ENCODE measurements at places on chromosomes 13 and 19.
A peak's percentile ranks its signal among the peaks of the same experiment; 100 is the strongest.

GRCh38 chr19:32453736-32454135 is 48.2 kb downstream of the DPY19L3 start:
- DNase-seq: no peak

DNA sequence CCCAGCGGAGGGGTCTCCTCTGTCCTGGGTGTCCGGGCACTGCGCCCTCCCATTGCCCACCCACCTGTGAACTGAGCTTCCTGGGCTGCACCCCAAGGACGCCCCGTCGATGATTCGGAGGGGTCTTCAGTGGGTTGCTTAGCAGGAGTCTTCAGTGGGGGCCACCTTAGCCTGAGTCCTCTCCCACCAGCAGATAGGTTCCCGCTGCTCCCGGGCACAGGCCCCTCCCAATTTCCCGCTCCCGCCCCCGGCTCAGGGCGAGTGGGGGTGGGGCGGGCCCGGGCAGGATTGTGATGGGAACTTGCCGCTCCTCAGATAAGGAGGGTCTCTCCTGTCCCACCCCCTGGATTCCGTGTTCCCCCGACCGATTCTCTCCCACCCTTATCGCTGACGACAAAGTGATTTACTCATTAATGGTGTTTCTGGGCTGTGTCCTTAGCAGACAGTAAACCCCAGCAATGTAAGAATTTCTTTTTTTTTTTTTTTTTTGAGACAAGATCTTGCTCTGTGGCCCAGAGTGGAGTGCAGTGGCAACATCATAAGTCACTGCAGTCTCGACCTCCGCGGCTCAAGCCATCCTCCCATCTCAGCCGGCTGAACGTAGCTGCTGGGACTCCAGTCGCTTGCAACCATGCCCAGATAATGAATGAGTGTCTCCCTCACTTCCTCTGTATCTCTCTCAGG is 655 bp upstream of the S1PR5 start:
- no peak for DNase-seq

DNA sequence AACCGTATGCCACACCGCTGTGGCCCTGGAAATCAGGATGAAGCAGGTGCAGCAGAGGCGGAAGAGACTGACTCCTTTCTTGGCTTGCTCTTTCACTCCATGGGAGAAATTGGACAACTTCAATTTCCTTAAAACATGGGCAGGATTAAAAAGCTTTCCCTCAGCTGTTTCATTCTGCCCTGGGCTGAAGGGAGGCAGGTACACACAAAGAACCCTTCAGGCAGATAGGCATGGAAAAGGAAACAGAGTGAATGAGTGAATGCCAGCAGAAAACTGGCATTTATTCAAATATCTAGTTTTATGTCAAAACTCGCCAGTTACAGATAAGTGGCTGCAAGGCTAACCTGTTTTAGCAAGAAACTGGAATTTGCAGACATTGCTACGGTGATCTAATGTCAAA is 71.0 kb upstream of the SLC15A1 start:
- no peak for DNase-seq

GRCh38 chr19:34276614-34277013 is 22.3 kb downstream of the GARRE1 start:
- DNase-seq: no peak

- no peak for DNase-seq
Measured at GRCh38 chr13:98677398-98677797, 75.1 kb downstream of the SLC15A1 start.

DNA sequence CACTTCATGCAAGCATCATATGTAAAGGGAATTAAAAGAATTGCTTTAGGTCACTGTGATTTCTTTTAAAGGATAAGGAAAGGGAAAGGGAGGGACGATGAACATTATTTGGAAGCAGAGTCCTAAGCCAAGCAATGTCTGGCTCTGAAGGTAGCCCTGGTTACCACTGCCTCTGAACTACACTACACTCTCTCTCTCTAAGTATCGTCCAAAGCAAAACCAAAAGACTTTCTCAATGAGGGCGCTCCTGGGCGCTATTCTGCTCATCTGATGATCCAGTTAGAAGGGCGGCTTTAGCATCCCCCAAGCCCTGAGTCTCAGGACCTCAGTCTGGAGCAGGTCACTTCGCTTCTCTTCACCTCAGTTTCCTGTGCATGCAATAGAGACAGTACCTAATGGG is 26.2 kb downstream of the FOXO1 start:
- no peak for DNase-seq

DNA sequence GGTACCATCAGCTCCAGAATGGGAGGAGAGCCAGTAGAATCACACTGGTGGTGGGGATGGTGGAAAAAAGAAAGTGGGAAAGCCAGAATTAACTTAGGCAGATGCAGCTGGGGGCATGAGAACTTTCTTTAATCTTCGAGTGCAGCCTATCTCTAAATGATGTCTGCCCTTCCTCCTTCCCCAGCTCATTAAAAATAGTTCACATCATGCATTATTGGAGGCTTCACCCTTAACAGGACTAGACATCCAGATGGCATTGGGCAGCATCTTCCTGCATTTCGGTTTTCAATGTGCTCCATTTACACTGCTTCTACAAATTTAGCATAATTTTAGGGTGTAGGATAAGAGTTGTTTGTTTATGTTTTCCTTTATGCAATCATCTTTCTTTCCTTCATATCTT is 272.8 kb downstream of the COG6 start:
- DNase-seq: no peak

- peak; percentile 72 for DNase-seq
Measured at GRCh38 chr19:35549174-35549788, 3.9 kb downstream of the TMEM147 start.

DNA sequence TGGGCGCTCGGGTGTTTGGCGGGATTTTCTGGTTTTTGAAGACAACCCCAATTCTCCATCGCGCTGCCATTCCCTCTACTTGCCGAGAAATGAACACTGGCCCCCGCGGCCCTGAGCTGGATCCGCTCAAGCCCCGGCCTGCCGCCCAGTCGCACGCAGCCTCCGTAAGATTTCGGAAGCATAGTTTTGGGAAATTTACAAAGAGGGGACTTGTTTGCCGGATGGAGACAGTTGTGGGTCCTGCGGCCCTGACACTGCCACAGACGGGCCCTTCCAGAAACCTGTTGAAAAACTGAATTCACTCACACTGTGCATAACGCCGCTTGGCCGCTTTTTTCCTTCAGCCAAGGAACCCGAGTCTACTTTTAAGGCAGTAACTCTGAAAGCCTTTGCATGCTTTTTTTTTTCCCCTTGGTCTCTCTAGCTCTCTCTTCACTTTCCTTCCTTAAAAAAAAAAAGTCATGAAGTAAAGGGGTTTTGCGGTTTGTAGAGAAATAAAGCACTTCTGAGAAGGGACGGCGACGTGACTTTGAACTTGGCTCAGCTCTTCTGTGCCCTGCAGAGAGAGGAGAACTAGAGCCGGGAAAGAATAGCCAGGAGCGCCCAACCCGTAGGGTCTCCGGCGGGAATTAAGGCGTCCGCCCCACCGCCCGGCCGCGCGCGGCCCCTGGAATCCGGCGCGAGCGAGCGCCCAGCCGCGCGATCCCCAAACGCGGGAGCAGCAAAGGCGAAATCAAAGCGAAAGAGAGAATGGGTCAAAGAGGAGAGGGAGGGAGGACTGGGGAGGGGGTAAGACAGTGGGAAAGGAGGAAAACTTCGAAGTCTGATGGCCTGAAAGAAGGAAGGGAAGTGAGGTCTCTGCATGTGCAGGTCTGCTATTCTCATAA is 3.4 kb upstream of the ZIC2 start:
- DNase-seq: no peak

DNA sequence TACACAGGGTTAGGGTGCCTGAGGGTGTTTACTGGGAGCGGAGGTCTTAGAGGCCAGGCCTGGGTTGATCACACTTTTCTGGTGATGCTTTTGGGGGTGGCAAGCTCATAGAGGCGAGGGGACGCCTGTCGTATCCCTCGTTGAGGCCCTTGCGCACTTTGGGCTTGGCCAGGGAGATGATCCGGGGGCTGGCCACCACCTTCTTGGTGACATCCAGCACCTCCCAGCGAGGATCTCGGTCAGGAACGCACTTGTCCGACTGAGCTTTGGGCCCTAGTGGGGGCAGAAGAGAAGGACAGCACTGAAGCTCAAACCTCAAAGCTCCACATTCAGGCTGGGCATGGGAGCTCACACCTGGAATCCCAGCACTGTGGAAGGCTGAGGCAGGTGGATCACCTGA is 17.6 kb upstream of the MIER2 start:
- no peak for DNase-seq

GRCh38 chr13:112106478-112107141 is 39.7 kb downstream of the SOX1 start:
- no peak for DNase-seq

- no peak for DNase-seq
Measured at GRCh38 chr19:38337360-38337653, 1.7 kb downstream of the CATSPERG start.

GRCh38 chr13:25247360-25247759 is 39.9 kb downstream of the MTMR6 start:
- no peak for DNase-seq

GRCh38 chr19:20367811-20368294 is 197.7 kb downstream of the ZNF737 start:
- DNase-seq: no peak

DNA sequence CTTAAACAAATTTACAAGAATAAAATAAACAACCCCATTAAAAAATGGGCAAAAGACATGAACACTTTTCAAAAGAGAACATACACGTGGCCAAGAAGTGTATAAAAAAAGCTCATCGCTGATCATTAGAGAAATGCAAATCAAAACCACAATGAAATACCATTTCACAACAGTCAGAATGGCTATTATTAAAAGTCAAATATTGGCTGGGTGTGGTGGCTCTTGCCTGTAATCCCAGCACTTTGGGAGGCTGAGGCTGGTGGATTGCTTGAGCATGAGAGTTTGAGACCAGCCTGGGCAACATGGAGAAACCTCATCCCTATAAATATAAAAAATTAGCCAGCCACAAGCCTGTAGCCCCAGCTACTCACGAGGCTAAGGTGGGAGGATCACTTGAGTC is 89.9 kb downstream of the UBL3 start:
- no peak for DNase-seq

- no peak for DNase-seq
Measured at GRCh38 chr13:29676941-29677452, 81.5 kb upstream of the SLC7A1 start.

DNA sequence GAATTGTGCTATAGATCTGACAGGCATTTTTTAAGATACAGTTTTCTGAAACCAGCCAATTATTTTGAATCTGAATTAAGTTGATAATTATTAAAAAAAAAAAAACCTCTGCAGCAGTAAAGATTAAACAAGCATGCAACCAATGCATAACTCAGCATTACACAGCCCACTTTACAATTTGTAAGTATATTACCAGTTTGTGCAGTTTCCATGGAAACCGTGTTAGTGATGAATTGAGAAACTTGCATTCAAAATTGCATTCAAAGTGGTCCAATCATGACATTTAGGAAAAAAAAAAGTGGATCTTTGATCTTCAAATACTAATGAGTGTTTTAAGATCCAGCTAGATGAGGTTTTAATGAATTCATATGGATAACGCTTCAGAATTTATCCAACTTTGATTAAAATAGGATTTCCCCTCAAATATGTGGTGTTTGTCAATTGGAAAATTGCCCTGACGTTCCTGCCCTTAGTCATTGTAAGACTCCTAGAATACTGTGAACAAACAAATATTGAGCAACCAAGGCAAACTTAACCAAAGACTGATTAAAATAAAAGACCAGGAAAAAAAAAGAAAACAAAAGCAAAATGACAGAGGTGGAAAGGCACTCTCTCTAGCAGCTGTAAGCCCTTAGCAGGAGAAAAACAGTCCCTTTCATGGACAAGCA is 314.8 kb upstream of the MAB21L1 start:
- DNase-seq: no peak

GRCh38 chr19:6740589-6741343 is 1.3 kb downstream of the TRIP10 start:
- DNase-seq: no peak

GRCh38 chr13:106376401-106377112 is 158.9 kb downstream of the EFNB2 start:
- DNase-seq: no peak

- DNase-seq: no peak
Measured at GRCh38 chr13:98974053-98974452, 3.8 kb downstream of the DOCK9 start.

DNA sequence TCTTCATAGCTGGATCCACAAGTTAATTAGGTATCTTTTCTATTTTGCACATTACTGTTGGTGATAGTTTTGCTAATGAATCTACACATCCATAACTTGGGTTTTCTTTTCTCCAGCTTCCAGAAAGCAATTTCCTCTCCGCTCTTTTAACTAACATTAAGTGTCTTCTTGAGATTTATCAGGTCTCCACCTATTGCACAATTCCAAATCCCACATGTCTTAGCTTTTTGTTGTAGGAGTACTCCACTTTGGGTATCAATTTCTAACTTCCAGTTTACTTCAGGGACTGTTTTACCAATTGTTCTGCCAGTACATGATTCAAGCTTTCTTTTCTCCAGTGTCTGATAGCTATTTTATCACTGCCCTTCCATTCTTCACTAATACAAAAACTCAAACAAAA is 129.6 kb downstream of the OLFM4 start:
- no peak for DNase-seq

- DNase-seq: no peak
Measured at GRCh38 chr13:105972811-105973590, 562.5 kb downstream of the EFNB2 start.

DNA sequence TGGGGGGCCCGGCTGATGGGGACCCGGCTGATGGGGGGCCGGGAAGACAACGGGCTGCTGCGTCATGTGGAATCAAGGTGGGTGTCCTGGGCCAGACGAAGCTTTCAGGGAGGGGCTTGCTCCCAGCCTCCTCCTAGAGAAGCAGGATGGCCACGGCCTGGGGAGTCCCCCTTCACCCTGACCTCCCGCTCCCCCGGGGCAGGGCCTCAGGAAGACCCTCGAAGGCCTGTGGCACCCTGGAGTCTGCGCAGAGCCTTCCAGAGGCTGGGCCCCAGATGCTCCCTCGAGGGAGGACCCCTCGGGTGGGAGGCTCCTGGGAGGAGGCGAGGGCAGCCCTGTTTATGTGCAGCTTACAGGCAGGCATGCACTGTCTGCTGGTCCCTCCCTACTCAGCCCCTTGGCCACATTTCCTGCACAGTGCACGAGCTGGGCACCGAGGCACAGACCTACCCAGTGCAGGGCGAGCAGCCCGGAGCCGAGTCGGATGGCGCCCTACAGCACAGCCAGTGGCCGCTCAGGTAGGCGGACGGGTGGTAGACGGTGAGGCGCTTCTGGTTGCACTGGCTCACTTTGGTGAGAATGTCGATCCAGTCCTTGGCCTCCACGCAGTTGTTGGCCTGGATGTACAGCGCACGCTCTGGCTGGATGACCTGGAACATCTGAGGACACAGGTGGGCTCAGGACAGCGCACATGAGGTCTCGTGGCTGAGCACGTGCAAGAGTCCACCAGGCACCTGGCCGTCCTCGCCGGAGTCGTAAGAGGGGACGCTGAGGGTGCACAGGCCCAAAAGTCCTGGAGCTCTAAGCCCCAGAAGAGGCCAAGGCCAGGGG is 22.4 kb upstream of the C13orf46 start:
- DNase-seq: no peak
